ENCODE measurements at places on chromosomes 5 and 9.

- no peak for DNase-seq
Measured at GRCh38 chr9:26471261-26471660, 421.3 kb downstream of the CAAP1 start.

- DNase-seq, result no peak
Measured at GRCh38 chr9:126230692-126231091, 95.9 kb upstream of the MVB12B start.

DNA sequence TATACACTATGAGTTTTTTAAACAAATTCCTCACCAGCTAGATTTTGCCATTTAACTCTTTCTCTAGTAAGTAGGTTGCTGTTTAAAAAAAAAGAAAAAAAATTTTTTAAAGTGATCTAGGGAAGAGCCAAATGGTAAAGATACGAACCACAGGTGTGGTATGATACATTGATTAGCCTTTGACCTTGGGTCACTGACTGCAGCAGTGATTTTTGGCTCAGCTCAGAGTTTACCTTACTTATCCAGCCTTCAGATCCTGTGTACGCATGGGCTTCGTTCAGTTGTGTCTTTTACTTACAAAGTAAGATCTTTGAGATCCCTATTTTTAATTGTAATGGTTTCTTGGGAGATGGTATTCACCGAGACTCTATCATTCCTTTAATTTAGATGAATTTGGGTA lies 12.4 kb upstream of the GNG10 start:
- DNase-seq, result no peak

GRCh38 chr5:137069358-137069757 lies 429.8 kb downstream of the SPOCK1 start:
- no peak for DNase-seq

DNA sequence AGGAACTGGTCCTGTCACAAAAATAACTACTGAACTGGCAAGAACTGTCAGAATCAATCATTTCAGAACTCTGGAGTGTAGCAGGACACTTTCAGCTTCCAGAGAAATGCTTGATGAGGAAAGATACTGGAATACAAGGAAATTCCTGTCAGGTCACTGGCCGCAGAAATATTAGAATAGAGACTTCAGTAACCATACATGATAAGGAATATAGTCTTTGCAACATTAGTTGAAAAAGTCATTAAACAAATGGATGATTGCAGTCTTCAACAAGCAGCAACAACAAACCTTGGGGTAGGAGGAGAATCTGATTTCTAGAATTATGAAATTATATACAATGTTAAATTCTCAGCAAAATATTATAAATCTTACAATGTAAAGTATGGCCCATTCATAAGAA lies 88.2 kb downstream of the CCDC192 start:
- DNase-seq, result no peak

- no peak for DNase-seq
Measured at GRCh38 chr5:61534481-61535267, 202.6 kb downstream of the ZSWIM6 start.

DNA sequence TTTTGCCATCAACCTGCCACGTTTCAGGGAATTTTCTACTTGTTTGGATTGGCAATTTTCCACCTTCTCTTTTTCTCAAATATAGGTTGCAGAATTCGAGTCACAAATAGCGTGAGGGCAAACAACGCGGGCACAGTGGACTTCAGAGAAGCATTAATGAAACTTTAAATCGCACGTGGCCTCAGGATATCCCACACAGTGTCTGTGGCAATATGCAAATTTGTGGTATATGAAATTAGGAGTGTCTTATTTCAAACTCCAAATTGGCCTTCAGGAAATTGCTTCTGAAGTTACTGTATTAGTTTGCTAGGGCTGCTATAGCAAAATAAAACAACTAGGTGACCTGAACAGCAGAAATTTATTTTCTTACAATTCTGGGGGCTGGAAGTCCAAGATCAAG lies 91.2 kb downstream of the MTRR start:
- no peak for DNase-seq

DNA sequence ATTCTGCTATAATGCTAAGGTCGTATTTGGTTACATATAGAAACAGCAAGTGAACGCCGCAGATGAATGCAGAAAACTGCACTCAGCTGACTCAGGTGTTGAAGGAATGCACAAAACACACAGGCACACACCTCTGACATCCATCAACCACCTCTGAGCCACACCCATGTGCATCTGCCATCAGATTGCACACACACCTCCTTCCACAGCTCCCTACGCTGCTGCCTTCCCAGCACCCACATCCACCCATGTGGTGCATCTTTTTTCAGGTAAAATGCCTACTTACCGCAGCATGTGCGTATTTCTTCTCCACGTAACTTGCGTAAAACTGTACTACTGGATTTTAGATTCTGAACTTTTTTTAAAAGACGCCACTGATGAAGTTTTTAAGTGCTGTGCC lies 7.1 kb downstream of the STK10 start:
- no peak for DNase-seq

- DNase-seq, result no peak
Measured at GRCh38 chr9:72271613-72272478, 93.2 kb downstream of the ZFAND5 start.

- no peak for DNase-seq
Measured at GRCh38 chr5:624951-625230, 12.8 kb downstream of the CEP72 start.

DNA sequence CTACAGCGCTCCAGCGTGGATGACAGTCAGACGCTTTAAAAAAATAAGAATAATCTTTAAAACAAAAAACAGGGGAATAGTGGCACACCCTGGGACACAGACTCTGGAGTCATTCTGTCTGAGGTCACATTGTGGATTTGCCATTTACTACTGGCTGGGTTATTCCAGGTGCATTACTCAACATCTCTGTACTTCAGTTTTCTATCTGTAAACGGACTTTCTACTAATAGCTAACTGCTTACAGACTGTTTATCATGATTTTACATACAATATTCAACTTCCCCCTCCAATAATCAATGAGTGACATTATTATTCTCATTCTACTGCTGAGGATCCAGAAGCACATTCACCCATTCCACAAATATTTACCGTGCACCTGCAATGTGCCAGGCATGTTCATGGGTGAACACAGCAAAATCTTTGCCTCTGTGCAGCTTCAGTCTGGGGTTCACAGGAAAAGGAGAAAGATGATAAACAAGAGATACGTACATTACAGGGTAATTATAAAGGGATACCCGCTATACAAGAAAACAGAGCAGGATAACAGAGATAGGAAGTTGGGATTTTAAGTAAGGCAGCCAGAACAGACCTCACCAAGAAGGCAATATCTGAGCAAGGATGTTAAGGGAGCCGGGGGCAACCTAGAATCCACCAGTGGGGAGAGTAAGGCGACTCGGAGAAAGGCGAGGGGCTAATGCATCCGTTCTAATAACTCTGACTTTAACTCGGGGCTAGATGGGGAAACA lies 984 bp upstream of the RAD23B start:
- no peak for DNase-seq

DNA sequence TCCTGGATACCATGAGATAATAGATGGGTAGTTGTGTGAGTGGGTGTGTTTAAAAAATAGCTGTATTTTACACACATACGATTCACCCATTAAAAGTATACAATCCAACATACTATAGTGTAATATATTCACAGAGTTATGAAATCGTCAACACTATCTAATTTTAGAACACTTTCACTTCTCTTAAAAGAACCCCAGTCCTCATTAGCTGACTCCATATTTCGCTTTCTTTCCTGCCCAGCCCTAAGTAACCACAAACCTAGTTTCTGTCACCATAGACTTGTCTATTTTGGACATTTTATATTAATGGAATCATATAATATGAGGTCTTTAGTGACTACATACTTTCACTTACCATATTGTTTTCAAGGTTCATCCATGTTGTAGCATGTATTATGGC lies 63.8 kb upstream of the S1PR3 start:
- DNase-seq, result no peak

DNA sequence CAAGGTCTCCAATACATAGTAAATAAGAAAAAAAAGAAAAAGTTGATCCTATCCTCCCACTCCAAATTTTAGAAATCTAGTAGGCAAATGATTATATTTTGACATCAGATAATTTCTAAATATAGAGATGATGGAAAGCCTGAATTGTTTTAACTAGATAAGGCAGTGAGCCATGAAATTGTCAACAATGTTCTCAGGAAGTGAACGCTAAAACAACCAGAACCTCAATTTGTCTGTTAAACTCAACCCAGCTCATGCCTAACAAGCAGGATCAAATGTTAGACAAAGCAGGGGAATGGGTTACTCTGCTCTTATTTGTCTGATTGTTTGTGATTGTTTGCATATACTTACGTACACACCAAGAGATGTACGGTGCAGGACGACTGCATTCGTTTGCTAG lies 49.2 kb downstream of the ESM1 start:
- no peak for DNase-seq

DNA sequence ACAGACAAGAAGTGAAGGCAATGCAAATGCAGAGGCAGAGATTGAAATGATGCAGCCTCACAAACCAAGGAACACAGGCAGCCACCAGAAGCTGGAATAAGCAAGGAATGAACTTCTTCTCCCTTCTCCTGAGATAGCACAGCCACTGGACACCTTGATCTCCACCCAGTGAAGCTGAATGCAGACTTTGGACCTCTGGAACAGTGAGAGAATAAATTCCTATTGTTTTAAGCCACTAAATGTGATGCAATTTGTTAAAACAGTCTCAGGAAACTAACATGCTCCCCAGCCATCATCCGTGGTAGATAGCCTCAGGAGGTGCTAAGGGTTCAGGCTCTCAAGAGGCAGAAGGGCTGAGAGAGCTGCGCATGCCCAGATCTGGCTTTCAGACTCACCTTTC lies 512.2 kb upstream of the ZNF608 start:
- no peak for DNase-seq

DNA sequence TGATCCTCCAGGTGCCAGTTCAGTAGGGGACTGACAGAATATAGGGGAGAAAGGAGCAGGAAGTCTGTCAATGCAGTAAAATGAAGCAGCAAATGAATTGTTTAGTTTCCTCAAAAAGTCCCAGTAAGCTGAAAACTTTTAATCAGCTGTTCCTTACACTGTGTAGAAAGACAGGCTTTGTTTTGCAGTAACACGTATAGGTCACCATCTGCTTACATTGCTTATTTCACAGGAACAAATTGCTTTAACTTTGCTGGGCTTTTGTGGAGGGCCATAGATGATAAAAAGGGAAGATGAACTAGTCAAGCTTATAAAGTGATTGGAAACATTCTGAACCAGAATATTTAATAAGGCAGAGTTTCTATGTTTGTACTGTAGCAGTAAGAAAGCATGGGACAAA lies 331.3 kb upstream of the RFX3 start:
- DNase-seq, result no peak

- peak; percentile 95 for DNase-seq
Measured at GRCh38 chr9:124309667-124310084, 51.9 kb downstream of the NEK6 start.

DNA sequence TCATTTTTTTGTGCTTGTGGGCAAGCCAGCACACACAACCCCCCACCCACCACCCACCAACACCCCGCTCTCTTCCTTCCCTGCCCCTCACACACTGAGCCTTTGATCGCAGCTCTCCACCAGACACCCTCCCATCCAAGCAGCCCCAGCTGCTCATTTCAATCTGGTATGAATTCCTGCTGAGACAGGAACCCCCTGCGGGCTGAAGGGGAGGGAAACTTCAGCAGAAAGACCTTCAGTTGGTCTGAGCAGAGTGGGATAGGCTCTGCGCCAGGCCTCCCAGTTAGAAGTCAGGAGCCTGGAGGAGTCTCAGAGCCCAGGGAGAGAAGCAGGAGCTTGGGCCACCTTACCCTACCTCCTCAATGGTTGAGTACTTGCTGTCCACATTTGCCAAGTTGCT lies 7.2 kb downstream of the PCDHGC5 start:
- no peak for DNase-seq

GRCh38 chr9:93620041-93620506 lies 43.7 kb downstream of the PHF2 start:
- DNase-seq, result no peak

DNA sequence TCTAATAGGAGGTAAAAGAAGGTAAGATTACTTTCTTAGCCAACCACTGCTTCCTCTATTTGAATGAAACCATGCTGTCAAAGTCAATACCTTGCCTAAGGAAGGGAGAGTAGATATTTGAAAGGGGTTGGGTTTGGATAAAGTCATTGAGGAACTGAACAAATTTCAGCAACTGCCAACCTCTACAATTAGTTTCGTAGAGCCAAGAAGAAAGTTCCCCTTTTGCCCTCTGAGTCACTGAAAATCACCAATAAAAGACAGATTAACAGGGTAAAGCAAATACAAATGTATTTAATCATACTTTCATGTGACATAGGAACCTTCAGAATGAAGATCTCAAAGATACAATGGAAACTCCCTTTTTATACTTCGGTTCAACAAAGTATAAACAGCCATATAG lies 615.7 kb downstream of the GABRG2 start:
- DNase-seq, result no peak

GRCh38 chr5:132112111-132112510 lies 38.5 kb downstream of the CSF2 start:
- no peak for DNase-seq

DNA sequence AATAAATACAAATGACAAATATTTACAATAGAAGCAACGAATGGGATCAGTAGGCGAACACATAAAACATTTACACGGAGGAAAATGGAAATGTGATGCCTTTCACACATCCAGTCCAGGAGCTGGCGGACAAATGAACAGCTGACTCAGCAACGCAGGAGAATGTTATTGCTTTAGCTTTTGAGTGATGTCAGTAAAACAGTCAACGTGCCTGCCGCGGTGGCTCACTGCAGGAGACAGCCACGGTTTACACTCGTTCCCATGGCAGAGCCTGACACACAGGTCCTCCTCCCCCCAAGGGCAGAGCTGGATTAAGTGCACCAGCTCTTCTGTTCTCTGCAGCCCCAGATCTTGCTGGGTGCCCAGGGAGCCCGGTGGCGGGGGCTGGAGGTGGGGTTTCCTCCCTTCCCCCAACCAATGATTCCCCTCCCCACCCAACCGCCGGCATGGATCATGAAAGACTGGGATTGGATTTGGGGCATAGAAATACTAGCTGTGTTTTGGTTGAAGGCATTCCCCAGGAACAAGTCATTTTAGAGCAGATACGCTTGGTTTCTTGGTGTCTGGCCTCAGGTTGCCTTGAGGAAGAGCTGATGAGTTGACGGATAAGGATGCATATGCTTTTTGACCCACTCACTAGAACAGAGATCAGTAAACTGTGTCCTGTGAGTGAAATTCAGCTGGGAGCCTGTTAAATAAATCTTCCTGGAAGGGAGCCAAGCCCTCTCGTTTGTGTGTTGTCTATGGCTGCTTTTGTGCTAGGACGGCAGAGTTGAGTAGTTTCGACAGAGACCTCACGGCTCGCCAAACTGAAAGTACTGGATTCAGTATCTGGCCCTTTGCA lies 12.5 kb downstream of the STC2 start:
- DNase-seq, result no peak

GRCh38 chr5:149216496-149216895 lies 55.2 kb upstream of the AFAP1L1 start:
- DNase-seq, result no peak

GRCh38 chr5:1917830-1918487 lies 35.2 kb upstream of the IRX4 start:
- no peak for DNase-seq

DNA sequence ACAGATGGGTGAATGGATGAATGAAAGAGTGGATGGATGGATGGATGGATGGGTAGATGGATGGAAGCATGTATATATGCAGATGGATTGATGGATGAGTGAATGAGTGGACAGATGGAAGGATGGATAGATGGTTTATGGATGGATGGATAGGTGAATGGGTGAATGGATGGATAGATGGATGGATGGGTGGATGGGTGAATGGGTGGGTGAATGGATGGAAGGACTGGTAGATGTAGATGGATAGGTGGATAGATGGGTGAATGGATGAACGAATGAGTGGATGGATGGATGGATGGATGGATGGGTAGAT lies 85.1 kb downstream of the COL5A1 start:
- DNase-seq, result no peak

GRCh38 chr5:13766236-13766635 lies 178.3 kb downstream of the DNAH5 start:
- no peak for DNase-seq
